Activated CD8-positive, alpha-beta T cell treated with anti-CD3 and anti-CD28 coated beads for 36 hours (primary cell): ENCODE measurements at places on chromosomes 2 and 18. TPM values are rescaled to one million over a fixed set of nuclear protein-coding genes. Genes with fewer than 3 reads are reported as not detected.
A peak's percentile ranks its signal among the peaks of the same experiment; 100 is the strongest.

DNA sequence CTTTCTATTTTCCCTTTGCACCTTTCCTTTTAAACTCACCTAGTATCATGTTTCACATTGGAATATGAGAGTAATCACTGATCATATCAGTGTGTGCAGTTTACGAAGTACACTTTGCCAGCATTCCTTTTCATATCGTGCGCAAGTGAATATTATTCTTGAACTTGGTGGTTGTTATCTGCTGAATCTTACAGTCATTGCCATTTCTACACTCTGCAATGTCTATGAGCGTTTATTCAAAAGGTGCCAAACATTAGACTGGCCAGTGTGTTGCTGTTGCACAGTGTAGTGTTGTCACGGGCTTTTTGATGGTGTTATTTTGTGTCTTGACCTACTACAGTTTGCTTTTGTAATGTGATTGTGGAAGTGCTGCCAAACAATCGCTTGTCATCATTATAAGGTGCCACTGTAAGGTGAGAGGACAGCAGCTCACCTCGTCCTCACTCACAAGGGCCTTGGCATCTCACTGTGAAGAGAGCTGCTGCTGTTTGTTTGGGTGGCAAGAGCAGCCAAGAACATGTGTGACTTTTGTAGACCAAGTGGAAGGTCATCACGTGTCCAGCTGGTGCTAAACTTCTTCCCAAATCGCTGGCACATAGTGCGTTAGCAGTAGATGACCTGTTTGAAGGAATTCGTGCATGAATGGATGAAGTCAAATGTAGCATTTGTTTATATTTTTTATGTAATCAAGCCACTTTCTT, 113.3 kb downstream of the MYO1B start:
- no peak for DNase-seq

GRCh38 chr18:9029131-9029530, 73.4 kb upstream of the NDUFV2 start:
- no peak for DNase-seq

NOL4 gene
- not detected for total RNA-seq

- no peak for DNase-seq
Observed at GRCh38 chr2:203441463-203441862, 93.6 kb downstream of the RAPH1 start.

TSPYL6 gene
- not detected for total RNA-seq

- DNase-seq: peak; percentile 32
Observed at GRCh38 chr2:54658564-54659071, 64.8 kb upstream of the EML6 start.

GRCh38 chr18:58212274-58212673, 168.2 kb downstream of the NEDD4L start:
- DNase-seq: no peak

DNA sequence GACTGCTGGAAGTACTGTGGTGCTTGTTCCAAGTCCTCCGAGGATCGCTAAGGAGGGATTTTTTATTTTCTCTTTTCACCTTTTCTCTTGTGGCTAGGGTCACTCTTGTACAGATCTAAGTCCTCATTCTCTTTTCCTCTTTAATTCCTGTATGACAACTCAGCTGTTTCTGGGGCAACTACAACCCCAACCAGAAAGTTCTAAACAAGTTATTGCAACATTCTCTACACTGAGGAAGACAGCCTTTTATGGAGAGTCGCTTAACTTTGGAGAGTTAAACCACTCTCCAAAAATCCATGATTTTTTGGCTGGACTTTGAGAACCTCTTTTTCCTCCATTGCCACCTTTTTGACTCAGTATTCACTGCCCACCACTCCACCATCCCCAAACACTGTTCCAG, 74.0 kb upstream of the SESTD1 start:
- no peak for DNase-seq

- DNase-seq: no peak
Observed at GRCh38 chr2:199602896-199603717, 145.4 kb upstream of the SATB2 start.
